Activated CD4-positive, alpha-beta memory T cell treated with anti-CD3 and anti-CD28 coated beads, Interleukin-2, amount 10 ng/mL, durations not matched to agents 7 days and 5 days (primary cell): ENCODE measurements at places on chromosomes 6 and 20. TPM values are rescaled to one million over a fixed set of nuclear protein-coding genes. Genes with fewer than 3 reads are reported as not detected.

SLC24A3 gene
- not detected for total RNA-seq

HDGFL1 gene
- not detected for total RNA-seq

SLC22A16 gene
- not detected for total RNA-seq

DNA sequence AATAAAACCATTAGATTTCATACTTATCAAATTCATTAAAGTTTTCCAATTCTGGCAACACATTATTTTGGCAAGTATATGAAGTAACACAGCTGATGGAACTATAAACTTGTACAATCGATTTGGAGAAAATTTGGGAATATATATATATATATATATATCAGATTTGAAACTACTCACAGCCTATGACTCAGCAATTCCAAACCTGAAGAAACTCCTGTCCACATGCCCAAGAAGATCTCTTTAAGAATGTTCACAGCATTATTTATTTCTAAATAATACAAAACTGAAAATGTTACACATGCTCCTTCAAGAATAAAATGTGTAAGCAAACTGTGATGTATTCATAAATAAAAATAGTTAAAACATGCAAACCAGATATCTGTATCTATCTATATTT lies 270.1 kb downstream of the TFAP2A start:
- H3K4me3 ChIP-seq: no peak overlapping the region
- no peaks in the 10 kb centered on the region for H3K27me3 ChIP-seq
- H3K36me3 ChIP-seq: no peaks in the 10 kb centered on the region

GRCh38 chr6:6697620-6698019 lies 109.1 kb downstream of the LY86 start:
- no peak overlapping the region for H3K27ac ChIP-seq
- peaks cover 38% of the 10 kb centered on the region for H3K4me1 ChIP-seq
- no peak overlapping the region for H3K4me3 ChIP-seq
- DNase-seq: no peak
- peaks cover 38% of the 10 kb centered on the region for H3K27me3 ChIP-seq

DNA sequence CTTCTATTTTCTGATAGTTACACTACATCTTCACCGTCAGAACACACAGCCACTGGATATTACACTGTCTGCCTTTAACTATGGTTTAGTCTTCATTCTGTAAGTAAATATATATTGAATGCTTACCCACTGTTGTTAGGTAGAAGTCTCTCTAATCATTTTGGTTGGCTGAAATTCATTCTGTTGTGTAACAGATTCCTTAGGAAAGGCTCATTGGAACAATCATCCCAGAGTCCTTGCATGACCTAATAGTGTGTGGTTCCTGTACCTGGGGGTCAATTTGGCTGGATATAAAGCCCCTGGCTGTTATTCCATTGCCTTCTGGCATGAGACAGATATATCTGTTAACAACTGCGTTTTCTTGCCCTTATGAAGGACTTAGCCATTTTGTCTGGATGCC lies 9.9 kb downstream of the BLOC1S5 start:
- no peak for DNase-seq
- peaks cover 19% of the 10 kb centered on the region for H3K36me3 ChIP-seq
- H3K4me1 ChIP-seq: no peaks in the 10 kb centered on the region
- no peak overlapping the region for H3K4me3 ChIP-seq
- H3K27ac ChIP-seq: no peak overlapping the region
- H3K27me3 ChIP-seq: no peaks in the 10 kb centered on the region

GRCh38 chr20:47233333-47234188 lies 122.9 kb downstream of the ZMYND8 start:
- DNase-seq: no peak
- H3K4me3 ChIP-seq: no peak overlapping the region
- H3K36me3 ChIP-seq: peaks cover 48% of the 10 kb centered on the region
- no peaks in the 10 kb centered on the region for H3K4me1 ChIP-seq
